ENCODE measurements at places on chromosomes 11 and 22.

GRCh38 chr22:37402184-37402506 is 25.1 kb downstream of the ELFN2 start:
- DNase-seq, result no peak

DNA sequence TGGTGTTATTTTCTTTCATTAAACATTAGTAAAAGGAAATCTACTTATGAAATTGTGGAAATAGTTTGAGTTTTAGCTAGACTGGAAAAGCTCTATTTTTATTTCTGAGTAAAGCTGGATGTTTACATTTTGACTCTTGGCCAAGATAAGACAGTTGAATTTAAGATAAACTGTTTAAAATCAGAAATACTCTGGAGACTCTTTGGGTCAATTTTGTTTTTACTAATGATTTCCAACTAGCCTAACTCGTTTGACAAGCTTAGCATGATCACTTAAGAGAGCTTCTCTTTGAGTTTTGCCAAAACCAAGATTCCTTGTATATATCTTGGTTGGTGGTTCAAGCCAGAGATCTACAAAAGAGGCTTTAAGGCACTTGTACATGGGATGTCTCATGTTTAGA is 724.8 kb upstream of the LUZP2 start:
- DNase-seq, result no peak

DNA sequence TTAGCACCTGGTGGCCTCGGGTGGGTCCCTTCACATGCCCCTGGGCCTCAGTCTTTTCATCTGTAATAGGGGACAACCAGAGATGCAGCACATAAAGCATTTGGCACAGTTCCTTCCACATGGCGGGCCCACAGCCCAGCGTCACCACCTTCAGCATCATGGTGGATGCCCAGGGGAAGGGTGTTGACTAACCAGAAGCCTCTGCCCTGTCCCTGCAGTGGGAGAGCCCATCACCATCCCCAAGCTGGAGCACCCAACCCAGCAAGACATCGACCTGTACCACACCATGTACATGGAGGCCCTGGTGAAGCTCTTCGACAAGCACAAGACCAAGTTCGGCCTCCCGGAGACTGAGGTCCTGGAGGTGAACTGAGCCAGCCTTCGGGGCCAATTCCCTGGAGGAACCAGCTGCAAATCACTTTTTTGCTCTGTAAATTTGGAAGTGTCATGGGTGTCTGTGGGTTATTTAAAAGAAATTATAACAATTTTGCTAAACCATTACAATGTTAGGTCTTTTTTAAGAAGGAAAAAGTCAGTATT is 14.8 kb upstream of the UVRAG start:
- DNase-seq, result no peak

- no peak for DNase-seq
These were observed 411.3 kb upstream of the TENM4 start for GRCh38 chr11:79852176-79852575.

DNA sequence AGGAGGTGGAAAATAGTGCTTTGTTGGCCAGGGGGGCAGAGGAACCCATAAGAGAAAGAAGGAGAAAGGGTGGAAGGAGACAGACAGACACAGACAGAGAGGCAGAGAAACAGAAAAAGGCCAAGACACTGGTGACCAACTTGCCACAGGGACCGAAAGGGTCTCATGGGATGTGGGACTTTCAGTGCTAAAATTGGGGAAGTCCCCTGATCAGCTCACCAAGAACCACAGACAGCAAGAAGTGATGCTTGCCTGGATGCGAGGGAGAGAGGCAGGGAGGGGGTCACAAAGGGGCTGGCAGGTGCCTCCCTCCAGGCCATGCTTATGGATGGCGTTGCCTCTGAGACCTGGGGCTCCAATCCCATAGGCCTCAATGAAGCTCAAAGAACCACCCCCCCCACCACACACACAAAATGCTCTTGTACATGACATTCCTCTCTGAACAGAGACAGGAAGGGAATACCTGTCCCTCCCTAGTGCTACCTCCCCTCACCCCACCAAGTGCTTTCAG is 413.4 kb downstream of the MN1 start:
- peak; percentile 31 for DNase-seq

DNA sequence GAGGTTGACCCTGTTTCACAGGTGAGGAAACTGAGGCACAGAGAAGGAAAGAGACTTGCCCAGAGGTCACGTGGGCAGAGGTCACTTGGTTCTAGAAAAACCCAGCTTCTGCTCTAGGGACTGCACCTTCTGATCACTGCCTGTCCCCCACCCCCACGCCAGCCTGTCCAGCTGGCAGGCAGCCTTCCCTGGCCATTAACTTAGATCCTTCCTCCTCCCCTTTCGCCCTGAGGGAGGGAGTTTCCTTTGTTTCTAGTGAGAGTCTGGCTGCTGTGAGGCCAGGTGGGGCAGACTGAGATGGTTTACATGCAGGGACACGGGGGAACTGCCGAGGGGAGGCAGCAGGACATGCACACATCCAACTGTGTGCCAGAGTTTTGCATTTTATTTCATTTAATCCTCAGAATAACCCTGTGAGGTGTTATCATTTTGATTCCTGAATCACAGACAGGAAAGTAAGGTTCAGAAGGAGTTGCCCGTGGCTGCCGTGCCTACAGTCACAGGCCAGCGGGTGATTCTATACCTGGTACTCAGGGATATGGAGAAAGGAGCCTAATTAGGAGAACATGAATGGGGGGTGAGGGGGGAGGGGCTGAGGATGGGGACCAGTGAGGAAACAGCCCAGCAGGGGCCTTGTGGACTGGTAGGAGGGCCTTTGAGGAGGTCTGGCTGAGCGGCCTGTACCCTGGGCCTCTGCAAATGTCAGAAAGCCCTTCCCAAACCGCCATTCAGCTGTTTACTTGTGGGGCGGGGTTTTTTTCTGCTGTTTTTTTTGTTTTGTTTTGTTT is 3.4 kb downstream of the FAM83F start:
- DNase-seq, result no peak

DNA sequence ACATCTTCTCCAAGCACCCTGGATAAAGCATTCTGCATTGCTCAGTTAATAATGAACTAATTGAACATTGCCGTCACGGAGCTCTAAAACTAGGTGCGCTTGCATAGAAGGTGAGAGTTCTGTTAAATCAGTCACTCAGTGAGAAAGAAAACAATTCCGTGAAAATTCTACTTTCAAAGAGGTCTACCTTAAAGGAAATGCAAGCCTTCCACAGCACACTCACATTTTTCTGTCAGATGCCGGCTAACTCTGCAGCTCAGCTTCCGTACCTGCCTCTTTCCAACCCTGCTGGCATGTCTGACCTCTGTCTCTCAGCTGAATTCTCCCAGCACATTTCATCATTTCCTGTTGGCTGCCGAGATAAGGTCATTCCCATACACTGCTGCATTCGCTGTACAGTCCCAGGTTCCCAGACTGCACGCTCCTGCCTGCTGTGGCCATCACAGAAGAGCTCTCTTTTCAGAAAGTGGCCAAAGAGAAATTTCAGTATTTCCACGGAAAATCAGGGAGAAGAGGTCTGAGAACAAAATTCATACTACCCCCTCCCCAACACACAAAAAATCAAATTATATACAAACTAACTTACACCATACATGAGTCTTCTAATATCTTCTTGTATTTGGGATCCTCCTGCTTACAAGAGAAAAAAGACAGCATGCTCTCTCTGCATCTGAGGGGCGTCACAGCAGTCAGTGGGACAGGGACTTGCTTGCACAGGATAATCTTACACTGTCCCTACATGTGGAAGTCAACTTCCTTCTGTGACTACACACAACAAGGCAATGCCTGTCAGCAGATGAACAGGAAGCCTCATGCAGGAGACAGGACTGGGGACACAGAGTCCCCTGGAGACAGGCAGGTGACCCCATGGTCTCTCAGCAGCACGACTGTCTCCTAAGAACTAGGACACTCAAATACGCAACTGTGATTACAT is 55.1 kb downstream of the PACSIN2 start:
- no peak for DNase-seq

DNA sequence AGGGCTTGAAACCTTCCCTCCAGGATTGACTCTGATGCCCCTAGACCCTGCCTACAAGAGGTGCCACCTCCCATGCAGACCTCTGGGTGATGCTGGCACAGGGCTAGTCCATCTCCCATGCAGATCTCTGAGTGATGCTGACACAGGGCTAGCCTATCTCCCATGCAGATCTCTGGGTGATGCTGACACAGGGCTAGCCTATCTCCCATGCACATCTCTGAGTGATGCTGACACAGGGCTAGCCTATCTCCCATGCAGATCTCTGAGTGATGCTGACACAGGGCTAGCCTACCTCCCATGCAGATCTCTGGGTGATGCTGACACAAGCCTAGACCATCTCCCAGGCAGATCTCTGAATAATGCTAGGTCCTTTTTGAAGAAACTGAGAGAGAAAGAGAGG is 321.7 kb downstream of the NTM start:
- DNase-seq, result no peak

DNA sequence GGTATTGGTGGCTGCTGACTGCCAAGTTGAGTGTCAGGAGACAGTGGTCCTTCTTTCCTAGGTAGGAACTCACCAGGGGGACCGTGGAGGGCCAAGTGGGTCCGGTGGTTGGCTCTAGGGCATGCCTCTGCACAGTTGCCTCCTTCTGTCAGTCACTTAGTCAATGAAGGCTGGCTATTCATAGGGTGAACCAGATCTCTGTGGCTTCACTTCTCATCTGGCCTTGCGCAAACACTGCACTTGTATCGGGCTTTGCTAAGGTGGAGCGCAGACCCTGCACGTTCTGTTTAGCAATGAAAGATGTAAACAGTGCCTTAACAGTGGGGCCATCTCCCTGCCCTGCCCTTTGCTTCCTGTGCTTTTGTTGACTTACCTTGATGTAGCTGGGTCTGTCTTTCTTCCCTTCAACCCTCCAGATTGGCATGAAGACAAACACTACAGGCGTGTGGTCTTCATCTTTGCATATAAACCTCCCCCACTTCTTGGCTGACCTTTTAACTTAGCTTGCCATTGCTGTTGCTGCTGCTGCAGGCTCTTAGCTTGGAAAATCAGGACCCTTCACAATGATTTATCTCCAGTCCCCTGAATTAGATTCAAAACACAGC is 6.7 kb upstream of the SORL1-AS1 start:
- no peak for DNase-seq

- DNase-seq, result no peak
These were observed 83.5 kb downstream of the DSCAML1 start for GRCh38 chr11:117713538-117713991.

DNA sequence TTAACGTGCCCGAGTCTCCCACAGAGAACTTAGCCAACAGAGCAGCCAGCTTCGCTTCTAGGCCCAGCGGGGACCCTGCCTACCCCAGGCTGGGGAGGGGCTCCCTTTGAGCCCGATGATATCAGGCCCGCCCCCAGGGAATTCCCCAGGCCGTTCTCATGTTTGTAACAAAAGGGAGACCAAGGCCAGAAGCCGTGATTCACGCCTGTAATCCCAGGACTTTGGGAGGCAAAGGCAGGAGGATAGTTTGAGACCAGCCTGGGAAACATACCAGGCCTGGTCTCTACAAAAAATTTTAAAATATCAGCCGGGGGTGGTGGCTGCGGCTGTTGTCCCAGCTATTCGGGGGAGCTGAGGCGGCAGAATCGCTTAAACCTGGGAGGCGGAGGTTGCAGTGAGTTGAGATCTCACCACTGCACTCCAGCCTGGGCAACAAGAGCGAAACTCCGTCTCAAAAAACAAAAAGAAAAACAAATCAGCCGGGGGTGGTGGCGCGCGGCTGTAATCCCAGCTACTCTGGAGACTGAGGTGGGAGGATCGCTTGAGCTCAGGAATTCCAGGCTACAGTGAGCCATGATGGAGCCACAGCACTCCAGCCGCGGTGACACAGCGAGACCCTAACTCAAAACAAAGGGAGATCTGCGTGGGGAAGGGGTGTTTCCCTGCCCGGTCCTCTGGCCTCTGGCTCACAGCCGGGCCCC is 1.7 kb downstream of the DRD4 start:
- DNase-seq, result no peak
